ENCODE measurements at places on chromosomes 5 and 9.

GRCh38 chr5:132987531-132988408 is 24.3 kb upstream of the AFF4 start:
- DNase-seq = no peak

- DNase-seq = no peak
Observed at GRCh38 chr5:138542180-138542955, 668 bp downstream of the ETF1 start.

DNA sequence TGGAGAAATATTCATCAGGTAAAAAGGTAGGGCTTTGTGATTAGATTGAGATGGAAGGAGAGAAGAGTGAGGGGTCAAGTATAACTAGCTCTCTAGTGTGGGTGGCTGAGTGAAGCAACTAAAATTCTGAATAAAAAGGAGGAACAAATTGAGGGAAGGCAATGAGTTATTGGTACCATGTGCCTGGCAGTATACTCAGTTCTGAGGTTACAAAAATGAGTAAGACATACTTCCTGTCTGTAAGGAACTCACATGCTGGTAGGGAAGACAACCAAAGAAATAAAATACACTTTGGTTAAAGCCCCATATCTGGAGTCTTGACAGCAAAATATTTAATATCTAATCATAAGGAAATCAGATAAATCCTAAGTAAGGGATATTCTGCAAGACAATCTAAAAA is 476.8 kb upstream of the C9orf72 start:
- DNase-seq = no peak

DNA sequence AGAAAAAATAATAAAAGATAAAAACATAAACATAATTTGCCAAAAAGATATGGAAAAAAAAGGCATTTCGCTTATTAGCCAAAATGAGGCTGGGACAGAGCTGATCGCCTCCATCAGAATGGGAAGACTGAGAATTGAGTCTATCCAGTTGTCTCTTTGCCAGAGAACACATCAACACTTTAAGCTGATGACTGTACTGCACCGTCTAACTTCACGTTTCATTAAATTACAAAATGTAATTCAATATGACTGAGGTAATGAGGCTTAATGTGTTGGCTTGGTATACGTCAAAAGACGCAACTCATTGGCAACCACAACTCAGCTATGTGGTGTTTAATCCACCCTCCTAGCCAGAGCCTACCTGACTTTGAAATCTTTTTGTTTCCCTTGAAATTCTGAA is 462.7 kb upstream of the CD180 start:
- no peak for DNase-seq

DNA sequence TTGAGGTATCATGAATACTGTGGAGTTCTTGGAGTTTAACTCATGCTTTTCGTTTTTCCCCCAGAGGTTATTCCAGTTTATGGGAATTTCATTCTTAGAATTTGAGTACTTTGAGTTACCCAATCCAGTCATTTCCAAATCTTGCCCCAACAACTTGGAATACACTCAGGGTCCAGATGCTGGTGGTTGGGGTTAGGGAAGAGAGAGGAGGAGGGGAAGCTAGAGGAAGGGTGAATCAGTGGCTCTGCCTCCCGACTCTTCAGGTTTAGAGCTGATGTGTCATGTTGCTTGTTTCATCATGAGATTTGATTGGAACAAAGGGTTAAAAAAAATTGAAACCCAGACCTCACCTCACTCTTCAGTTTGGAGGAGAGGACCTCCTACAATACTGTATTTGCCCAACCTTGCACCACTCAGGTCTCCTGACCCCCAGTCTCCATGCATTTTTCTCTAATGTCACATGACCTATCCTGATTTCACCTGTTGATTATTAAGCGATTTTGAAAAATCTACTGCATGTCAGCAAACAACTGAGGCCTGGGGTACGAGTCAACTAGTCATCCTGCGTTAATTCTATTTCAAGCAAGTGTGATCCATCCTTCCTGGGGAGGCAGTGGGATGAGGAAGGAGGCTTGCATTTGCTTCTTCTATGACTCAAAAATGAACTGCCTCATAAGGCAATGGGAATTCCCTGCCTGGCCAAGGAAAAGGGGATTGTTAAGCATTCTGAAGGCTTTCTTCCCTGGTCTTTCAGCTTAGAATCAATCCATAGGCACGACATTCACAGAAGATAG is 6.2 kb upstream of the SLC1A3 start:
- DNase-seq = no peak

DNA sequence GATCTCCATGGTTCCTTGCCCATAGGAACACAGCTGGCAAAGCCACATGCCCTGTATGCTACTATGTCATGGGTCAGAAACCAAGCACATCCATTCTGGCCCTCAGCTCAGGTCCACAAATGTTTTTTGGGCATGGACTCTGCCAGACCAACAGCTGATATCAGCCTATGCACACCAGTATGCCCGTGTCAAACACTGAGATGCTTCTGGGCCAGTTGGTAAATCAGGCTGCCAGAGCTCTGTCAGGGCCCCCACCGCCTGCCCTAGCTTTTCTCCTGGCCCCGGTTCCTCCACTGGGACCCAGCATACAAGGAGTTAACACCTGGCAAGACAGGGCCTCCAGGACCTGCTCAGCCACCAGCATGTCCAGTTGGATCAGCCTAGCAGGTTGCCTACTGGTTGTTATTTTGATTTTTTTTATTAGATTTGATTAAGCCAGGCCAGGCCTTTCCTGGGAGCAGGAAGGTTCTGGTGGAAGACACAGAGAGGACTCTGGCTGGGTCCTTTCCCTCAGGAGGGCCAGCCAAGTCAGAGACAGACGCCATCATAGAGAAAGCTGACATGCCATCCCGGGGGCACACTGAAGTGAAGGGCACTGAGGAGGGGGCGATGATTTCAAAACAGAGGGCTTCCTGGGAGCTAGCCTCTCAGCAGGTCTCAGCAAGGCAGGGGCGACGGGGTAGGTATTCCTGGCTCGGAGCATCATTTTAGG is 65.8 kb downstream of the TSTD2 start:
- no peak for DNase-seq

GRCh38 chr9:31314241-31314640 is 1070.2 kb upstream of the ACO1 start:
- DNase-seq = peak; percentile 60

DNA sequence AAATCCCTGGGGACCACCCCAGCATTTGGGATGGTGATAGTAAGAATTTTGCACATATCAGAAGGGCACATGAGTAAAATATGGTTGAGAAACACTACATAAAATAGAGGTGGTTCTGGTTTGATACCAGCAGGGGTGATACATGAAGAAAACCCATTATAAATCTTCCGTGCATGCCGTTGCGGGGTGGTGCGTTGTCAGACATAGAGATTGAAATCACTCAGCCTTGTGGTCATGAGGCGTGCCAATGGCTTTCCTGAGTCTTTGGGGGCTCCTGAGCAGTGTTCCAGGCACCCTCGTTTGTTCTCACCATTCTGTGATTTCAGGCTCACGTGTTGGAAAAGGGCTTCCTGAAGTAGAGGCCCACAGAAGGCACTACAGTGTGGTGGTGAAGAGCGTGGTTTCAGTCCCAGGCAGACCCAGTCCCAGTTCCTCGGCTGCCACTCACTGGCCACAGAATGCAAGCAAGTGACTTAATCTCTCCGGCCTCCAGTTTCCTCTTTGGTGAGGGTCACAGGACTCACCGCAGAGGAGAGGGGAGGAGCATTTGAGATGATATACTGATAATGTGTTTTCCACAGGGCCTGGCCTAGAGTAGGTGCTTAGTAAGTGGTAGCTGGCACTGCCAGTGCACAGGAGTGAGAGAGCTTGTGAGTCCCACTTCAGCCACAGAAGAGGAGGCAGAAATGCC is 20.5 kb upstream of the GLRX start:
- peak; percentile 80 for DNase-seq

GRCh38 chr5:154277499-154277898 is 87.0 kb downstream of the GALNT10 start:
- DNase-seq = no peak

GRCh38 chr5:19615661-19616060 is 372.3 kb downstream of the CDH18 start:
- no peak for DNase-seq

DNA sequence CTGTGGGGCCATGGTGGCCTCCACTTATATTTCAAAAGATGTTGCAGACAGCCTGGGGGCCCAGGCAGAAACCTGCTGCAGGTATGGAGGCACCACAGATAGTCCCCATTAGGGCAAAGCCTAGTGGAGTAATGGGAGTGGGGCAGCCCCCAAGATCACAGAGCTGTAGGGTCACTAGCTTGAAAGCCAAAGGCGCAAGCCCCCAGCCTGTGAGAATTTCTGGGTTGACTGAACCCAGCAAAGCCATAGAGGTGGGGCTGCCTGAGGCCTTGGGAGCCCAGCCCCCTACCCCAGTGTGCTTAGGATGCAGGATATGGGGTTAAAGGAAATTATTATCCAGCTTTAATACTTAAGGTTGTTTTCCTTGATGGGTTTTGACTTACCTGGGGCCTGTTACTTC is 165.3 kb upstream of the FBN2 start:
- DNase-seq = no peak

- no peak for DNase-seq
Observed at GRCh38 chr9:129597355-129598088, 23.4 kb downstream of the C9orf50 start.

DNA sequence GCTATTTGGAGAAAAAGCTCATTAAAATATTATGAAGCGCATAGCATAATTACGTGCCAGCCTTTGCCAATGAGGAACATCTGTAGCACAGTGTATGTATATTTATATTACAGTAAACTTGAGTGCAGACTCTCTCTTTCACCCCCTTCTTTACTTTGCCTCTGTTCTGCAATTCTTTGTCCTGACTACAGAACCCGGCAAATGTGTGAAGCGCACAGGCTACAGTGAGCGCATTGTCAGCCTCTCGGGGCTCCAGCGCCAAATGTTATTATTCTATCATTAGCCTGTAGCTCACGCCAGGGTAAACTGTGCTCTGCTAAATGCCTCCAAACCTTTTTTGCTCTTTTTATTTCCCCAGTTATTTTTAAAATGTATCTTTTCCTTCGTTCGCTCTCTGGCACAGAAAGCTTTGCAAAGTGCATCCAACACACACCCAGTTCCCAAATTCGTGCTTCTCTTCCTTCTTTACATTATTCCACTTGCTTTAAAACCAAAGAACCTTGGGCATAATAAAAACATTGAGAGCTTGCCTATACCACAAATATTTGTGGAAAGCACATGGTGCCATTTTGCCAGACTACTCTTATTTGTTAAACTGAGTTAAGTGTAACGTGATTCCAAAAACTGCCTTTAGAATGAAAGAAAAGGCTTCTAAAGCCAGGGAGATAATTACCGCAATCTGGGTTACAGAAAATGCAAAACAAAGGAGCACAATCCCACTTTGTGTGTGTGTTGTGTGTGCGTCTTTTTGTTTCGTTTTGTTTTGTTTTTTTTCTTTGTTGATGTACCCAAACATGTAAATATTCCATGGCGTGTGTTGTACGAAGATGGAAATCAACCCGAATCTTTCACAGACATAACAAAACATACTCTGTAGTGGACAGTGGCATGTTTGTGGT is 164.1 kb upstream of the MPDZ start:
- DNase-seq = no peak

DNA sequence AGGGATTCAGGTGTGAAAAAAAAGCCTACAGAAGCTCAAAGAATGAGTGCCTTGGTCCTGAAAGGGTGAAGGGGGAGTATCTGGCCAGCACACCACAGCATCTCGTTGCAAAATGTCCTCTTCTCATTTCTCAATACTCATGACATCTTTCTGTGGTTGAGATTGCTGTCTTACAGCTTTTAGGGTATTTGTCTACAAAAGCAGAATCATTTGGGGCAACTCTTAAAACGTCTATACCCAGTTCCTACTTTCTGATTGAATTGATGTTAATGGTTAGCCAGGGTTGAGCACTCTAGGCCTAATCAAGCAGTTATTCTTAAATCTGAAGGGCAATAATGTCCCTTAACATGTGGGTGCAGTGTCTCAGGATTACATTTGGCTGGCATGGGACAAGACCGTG is 21.2 kb upstream of the PCSK5 start:
- DNase-seq = no peak

- no peak for DNase-seq
Observed at GRCh38 chr5:79529110-79529509, 15.2 kb upstream of the HOMER1 start.

GRCh38 chr5:115855959-115856358 is 14.2 kb downstream of the AP3S1 start:
- DNase-seq = no peak

DNA sequence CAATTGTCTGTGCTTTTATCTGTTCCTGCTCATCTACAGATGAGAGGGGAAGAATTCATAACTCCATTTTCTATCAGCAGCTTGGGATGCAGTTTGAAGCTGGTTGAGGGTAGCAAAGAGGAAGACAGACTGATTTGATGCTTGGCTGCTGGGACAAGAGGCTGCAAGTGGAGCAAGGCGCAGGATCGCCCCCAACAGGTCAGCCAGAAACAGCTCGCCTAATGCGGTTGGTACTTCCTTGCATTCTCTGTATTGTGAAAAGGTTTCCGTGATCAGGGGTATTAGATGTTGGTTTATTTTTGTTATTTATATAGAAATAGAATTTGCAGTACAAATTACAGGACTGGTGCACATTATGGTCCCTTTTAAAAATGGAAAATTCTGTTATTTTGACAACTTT is 40.6 kb downstream of the ZNF883 start:
- DNase-seq = no peak

DNA sequence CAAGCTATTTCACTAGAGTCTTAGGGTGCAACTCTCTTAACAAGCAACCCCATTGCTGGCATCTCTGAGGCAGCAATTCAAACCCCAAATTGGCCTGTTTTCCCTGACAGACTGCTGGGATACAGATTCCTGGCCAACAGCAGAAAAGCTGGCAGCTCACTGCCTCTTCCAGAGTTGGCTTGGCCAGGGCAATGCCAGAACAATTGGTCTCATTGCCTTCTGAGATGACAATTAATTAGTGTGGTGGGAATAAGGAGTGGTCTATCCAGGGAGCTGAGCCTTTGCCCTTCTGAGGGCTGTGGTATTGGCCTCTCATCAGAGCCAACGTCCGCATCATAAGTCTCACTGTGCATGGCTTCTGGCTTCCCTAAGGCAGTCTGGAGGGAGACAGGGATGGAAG is 183.2 kb downstream of the GNAQ start:
- DNase-seq = peak; percentile 92

DNA sequence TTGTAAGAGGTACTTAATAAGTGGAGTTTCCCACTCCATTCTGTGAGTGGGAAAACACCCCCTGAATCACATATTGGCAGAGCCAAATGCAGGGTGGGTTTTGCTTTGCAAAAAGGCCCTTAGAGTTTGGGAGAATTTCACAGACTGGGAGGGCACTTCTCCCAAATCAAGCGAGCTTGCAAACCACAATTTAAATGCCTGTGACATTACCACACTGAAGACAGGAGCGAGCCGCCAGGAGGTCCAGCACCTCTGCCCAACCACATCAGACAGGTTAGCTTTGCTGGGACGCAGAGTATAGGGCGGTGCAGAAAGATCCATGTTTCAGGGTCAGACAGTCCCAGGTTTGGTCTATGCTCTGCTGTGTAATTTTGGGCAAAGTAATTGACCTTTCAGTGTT is 2.3 kb downstream of the ALAD start:
- no peak for DNase-seq

GRCh38 chr5:120765189-120765588 is 301.1 kb downstream of the PRR16 start:
- no peak for DNase-seq

Data from foreskin melanocyte (primary cell).